ENCODE measurements at places on chromosomes 12 and 14.
A peak's percentile ranks its signal among the peaks of the same experiment; 100 is the strongest.

- DNase-seq, result no peak
Measured at GRCh38 chr12:79296871-79297270, 393.9 kb downstream of the PAWR start.

DNA sequence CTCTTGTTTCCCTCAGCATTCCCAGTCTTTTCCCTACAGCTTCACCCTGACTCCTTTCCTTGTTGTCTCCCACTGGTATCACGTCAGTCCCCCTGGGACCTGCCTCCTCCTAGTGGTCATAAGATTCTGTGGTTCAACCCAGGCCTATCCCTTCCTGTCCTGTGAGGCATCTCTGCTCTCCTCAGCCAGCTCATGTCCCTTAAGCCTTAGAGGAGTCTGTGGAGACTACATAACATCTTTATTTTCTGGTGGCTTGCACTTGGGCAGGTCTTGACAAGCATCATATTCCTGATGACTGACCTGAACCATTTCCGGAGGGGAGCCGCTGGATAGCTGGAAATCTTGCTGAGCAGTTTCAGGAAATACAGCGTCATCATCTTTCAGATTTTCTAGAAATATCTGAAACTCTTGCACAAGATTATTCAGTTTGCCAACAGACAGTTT lies 688 bp downstream of the C12orf71 start:
- peak; percentile 44 for DNase-seq

DNA sequence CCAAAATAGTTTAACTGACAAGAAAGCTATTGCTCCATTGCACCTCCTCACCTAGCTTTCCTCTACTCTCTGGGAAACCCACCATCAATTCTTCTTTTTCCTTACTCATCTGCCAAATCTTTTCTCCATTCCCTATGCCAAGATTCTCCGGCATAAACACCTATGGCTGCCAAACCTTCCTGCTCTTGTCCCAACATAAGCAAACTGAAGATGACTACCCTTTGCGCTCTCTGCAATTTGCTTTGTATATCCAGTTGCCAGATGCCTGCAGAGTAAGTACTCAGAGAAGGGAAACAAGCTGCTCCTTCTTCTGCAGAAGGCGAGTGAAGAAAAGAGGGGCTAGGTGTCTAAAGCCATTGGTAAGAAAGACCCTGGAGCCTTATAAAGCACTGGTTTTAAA lies 11.5 kb downstream of the PTGER2 start:
- no peak for DNase-seq

DNA sequence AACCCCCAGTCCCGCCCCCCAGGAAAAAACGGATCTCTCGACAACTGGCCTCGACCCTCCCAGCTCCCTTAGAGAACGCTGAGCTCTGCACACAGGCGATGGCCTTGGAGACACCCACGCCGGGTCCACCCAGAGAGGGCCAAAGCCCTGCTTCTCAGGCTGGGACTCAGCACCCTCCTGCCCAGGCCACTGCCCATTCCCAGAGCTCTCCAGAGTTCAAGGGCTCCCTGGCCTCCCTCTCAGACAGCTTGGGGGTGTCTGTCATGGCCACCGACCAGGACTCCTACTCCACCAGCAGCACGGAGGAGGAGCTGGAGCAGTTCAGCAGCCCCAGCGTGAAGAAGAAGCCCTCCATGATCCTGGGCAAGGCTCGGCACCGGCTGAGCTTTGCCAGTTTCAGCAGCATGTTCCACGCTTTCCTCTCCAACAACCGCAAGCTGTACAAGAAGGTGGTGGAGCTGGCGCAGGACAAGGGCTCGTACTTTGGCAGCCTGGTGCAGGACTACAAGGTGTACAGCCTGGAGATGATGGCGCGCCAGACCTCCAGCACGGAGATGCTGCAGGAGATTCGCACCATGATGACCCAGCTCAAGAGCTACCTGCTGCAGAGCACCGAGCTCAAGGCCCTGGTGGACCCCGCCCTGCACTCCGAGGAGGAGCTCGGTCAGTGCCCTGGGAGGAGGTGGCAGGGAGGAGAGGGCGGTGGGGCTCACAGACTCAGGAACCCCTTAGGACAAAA lies 95.8 kb downstream of the LGMN start:
- no peak for DNase-seq

DNA sequence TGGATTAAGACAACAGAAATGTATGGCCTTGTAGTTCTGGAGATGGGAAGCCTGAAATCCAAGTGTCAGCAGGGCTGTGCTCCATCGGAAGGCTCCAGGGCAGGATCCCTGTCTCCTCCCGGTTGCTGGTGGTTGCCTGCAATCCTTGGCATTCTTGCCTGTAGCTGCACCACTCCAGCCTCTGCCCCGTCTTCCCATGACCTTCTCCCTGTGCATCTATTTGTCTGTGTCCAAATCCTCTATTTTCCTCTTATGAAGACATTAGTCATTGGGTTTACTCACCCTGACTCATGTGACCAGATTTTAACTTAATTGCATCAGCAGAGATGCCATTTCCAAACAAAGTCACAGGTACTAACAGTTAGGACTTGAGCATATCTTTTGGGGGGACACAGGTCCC lies 15.1 kb downstream of the TUNAR start:
- DNase-seq, result no peak

DNA sequence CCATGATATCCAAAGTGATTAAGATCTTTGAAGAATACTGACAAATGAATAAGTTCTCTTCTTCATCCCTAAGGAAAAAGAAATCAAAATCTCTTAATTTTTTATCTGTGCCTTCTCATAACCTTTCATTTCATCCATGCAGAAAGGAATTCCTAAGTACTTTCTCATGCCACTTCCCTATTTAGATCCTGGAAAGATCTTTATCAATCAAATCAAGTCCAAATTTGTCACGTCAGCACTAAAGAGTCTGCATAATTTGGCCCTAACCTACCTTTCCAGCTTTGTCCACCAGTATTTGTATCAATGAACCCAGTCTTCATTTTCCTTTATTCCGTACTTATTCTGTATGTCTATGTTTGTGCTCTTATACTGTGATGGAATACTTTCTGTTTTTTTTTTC lies 41.2 kb downstream of the VEZT start:
- no peak for DNase-seq

GRCh38 chr12:4962539-4963486 lies 53.1 kb downstream of the KCNA1 start:
- no peak for DNase-seq

DNA sequence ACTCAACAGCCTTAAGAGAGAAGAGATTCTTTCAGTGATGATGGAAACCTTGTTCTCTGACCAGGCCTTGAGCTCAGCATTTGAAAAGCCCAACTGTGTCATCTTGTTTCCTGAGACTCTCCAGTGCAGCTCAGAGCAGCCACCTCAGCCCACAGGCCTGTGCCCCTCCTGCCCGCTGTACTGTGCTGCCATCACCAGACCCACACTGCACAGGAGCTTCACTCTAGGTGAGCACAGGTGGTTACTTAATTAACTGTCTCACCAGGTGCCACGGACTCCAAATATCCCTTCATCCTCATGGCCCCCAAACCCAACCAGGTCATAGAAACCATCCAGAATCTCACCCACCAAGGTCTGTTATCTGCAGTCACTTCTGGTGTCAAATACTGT lies 51.3 kb downstream of the JAG2 start:
- DNase-seq, result no peak

- DNase-seq, result no peak
Measured at GRCh38 chr14:59107819-59108218, 80.6 kb upstream of the DAAM1 start.
